ENCODE measurements at places on chromosomes 7 and 10.

GRCh38 chr7:80826520-80827238 is 92.2 kb downstream of the SEMA3C start:
- no peak for DNase-seq

DNA sequence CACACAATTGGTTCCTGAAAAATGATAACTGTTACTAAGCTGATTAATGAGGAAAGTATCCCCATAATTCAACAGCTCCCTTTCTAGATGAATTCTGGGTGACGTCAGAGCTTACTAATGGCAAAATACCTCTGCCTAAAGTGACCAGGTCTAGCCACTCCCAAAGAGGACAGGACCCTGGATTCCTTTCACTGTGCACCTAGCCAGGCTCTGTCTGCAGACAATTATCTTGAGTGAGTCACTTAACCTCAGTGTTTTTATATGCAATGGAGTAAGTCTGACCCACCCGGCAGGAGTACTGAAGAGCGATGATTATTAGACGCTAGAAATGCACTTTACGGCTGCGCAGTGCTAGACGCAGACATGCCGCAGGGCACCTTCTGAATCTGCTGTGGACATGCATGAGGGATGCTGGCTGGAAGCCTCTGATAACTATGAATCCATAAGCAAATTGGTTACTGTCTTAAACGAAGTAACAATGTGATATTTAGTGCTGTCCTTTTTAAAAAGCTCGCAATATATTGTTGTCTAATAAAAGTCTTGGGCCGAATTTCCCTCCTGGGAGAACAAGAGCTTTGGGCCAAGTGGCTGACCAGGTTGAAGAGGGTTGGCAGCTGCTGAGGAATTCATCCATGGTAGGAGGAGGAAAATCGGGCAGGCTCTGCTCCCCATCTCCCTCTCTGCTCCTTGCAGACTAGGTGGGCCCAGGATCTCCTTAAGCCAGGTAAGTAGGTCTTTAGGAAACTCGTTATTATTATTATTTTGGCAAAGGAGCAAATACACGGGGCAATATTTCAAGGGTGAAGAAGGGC is 4.6 kb upstream of the INPP5A start:
- DNase-seq: no peak

DNA sequence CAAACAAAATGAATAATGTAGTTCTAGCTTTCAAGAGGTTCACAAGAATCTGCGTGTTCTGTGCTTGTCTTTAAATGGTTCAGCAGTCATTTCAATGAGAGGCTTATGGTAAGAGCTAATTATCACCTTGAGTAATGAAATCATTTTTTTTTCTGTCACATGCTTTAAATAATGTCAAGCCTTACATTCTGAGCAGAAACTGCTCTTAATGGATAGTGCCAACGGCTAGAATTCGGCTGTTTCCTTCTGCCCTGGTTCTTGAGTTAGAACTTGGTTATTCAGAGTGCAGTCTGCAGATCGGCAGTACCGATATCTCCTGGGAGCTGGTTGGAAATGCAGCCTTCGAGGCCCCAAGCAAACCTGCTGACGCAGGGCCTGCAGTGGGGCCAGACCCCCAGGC is 316.2 kb downstream of the CAMK1D start:
- DNase-seq: no peak

- no peak for DNase-seq
Measured at GRCh38 chr10:67697724-67698131, 1.7 kb upstream of the CTNNA3 start.

DNA sequence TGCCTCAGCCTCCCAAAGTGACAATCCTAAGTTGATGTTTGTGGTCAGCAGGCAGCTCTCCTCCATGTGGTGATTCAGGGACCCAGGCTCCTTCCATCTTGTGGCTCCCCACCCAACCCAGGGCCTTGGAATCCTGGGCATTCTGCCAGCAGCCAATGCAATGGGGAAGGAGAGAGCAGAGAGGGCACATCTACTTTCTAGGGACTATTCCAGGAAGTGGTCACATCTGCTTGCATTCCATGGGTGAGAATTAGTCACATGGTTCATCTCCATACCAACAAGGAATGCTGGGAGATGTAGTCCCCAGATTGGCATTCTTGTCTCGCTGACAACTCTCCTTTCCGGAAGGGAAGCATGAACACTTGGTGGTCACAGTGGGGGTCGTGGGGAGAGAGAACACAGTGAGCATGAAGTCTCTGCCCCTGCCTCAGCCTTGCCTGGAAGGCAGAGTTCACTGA is 9.9 kb upstream of the SRRM3 start:
- DNase-seq: no peak

DNA sequence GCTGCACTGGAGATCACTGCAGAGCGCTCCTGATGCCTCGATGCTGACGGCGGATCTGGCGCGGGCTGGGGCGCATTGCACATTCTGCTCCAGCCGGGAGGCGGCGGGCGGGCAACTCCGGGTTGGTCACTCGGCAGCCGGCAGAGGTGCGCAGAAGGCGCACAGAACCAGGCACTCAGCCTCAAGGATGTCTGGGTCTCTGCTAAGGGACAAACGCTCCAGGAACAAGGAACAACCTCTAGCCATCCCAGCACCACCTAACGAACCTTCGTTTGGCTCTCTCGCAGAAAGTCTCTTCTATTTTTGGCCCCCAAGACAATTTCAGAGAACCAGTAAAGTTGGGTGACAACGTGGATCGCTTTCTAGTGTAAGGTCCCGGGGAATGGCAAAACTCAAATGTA is 254.6 kb downstream of the OTUD1 start:
- DNase-seq: no peak

GRCh38 chr10:69345890-69346474 is 67.7 kb downstream of the HK1 start:
- DNase-seq: no peak

GRCh38 chr7:102146122-102146521 is 140.5 kb upstream of the SH2B2 start:
- no peak for DNase-seq

- DNase-seq: no peak
Measured at GRCh38 chr10:8346861-8347260, 292.4 kb downstream of the GATA3 start.

DNA sequence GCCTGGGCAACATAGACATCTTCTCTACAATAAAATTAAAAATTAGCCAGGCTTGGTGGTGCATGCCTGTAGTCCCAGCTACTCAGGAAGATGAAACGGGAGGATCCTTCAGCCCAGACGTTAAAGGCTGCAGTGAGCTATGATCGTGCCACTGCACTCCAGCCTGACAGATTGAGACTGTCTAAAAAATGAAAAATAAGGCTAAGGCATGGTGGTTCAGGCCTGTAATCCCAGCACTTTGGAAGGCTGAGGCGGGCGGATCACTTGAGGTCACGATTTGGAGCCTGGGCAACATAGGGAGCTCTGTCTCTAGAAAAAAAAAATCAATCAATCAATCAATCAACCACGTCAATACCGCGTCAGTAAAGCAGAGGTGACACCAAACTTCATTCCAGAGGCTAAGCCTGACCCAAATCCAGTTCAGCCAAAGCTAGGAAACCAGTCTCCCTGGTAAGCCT is 31.1 kb downstream of the MRPS24 start:
- DNase-seq: no peak

DNA sequence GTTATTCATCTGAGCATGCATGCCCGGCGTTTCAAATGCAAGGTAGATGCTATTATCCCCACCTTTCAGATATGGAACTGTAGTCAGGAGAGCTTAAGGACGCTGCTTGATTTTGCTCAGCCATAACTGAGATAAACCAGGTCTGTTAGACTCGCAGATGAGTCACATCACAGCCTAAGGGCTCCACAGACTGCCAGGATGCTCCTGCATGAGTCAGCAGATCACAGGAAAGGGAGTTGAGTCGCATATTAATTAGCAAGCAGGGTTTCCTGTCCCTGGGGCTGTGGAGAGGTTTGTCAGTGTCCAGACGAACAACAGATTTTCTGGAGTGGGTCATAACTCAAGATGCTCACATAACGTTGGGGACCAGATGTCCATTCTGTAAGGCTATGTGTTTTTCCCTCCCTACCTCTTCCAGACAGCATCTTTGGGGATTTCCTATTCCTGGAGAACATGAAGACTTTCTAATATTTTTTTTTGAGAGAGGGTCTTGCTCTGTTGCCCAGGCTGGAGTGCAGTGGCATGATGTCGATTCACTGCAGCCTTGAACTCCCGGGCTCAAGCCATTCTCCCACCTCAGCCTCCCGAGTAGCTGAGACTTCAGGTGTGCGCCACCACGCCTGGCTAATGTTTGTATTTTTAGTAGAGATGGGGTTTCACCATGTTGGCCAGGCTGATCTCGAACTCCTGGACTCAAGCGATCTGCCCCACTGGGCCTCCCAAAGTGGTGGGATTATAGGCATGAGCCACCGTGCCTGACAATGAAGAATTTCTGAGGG is 36.7 kb downstream of the PFKFB3 start:
- peak; percentile 50 for DNase-seq

DNA sequence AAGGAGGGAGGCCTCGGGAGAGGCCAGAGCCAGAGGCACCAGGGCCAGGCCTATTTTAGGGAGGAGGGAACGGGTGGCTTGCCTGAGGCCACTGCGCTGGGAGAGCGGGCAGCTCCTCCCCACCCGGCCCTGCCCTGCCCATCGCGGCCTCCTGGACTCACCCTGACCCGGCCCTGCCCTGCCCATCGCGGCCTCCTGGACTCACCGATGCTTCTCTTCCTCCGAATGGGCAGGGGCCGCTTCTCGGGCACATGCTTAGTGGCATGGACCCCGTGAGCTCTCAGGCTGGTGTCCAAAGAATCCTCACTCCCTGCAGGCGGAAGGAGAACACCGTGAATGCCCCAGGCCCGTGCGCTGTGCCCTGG is 7.5 kb downstream of the PDGFA start:
- DNase-seq: no peak

GRCh38 chr7:4244635-4245034 is 437.5 kb upstream of the FOXK1 start:
- no peak for DNase-seq

DNA sequence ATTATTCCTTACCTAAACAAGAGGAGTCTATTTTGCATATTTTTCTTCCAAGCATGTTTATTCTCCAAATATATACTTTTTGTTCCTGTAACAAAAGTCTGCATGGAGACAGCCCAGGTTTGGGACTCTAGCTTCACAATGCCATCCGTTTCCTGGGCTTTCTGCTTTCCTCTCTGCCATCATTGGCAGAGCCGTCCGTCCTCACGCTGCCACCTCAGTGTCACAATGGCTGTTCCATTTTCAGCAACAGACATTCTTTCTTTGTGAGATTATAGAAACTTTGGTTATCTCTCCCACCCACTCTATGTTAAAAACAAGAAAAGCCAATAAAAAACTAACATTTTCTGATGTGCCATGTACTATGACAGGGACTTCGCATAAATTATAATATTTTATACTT is 825.2 kb downstream of the REEP3 start:
- DNase-seq: no peak

Measured in stimulated activated CD4-positive, alpha-beta T cell treated with anti-CD3 and anti-CD28 coated beads, Interleukin-12 subunit alpha, Interleukin-12 subunit beta, amount 100 ng/mL, for 4 hours (primary cell).